Activated CD4-positive, alpha-beta T cell treated with anti-CD3 and anti-CD28 coated beads for 36 hours (primary cell): ENCODE measurements at places on chromosomes 11 and 22. TPM values are rescaled to one million over a fixed set of nuclear protein-coding genes. Genes with fewer than 3 reads are reported as not detected.

Gene USH1C
- total RNA-seq, result not detected

Gene MIAT
- total RNA-seq, result 19.7 TPM

Gene MUC6
- total RNA-seq, result not detected

Gene SLC5A4
- not detected for total RNA-seq

Gene KREMEN1
- 0.11 TPM for total RNA-seq

Gene SAA2
- not detected for total RNA-seq

Gene CDKN1C
- 0.53 TPM for total RNA-seq

Gene PDE3B
- 25.8 TPM for total RNA-seq

Gene NFAM1
- total RNA-seq, result 0.11 TPM

Gene ACCS
- total RNA-seq, result 7.2 TPM

DNA sequence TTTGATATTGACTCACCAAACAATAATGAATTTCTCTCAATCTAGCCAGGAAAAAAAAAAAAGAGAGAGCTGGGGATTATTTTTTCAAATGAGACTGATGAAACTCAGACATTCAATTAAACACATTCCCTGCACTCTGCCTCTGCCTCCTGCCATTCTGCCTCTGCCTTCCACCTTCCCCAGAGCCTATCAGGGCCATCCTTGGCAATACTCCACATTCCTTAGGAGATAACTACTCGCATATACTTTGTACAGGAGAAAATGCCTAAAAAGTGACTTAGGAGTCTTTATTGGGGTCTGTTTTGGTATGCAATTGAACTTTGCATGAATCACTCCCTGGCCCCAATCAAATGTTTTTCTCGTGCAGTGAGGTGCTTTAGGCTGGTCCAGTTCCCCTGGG is 246.6 kb upstream of the PLET1 start:
- no peaks in the 10 kb centered on the region for H3K4me1 ChIP-seq
- peaks cover 2% of the 10 kb centered on the region for H3K27me3 ChIP-seq
- no peaks in the 10 kb centered on the region for H3K36me3 ChIP-seq
- no peak overlapping the region for H3K4me3 ChIP-seq
- no peak for DNase-seq

- H3K4me3 ChIP-seq, result no peak overlapping the region
- no peaks in the 10 kb centered on the region for H3K36me3 ChIP-seq
- H3K27ac ChIP-seq, result no peak overlapping the region
- no peaks in the 10 kb centered on the region for H3K4me1 ChIP-seq
- no peak for DNase-seq
Observed at GRCh38 chr11:59463190-59463641, 6.5 kb downstream of the OR4D6 start.

GRCh38 chr22:48629631-48630432 is 1197.8 kb downstream of the BRD1 start:
- H3K27ac ChIP-seq, result no peak overlapping the region
- H3K27me3 ChIP-seq, result peaks cover 3% of the 10 kb centered on the region
- no peaks in the 10 kb centered on the region for H3K36me3 ChIP-seq
- no peak overlapping the region for H3K4me3 ChIP-seq

DNA sequence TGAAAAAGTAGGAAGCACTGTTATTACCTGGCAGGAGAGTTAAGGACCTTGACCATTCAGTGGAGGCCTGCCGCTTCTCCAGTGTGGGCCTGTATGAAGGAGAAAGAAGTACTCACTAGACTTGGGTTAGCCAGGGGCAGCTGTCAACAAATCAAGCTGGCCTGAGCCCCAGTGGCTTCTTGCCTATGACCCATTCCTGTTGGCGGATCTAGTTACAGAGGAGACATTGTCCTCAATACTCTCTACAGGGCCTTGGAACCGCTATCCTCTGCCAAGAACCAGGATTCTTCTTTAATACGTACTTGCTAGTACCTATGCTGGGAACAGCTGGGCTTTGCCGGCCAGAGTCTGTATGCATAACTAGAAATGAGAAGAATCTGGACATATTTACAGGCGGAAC is 68.1 kb downstream of the ALX4 start:
- H3K27me3 ChIP-seq, result no peaks in the 10 kb centered on the region
- H3K4me1 ChIP-seq, result no peaks in the 10 kb centered on the region
- H3K4me3 ChIP-seq, result no peak overlapping the region
- no peak for DNase-seq
- H3K27ac ChIP-seq, result no peak overlapping the region

- peaks cover 31% of the 10 kb centered on the region for H3K27me3 ChIP-seq
- H3K36me3 ChIP-seq, result no peaks in the 10 kb centered on the region
- no peak overlapping the region for H3K4me3 ChIP-seq
- no peaks in the 10 kb centered on the region for H3K4me1 ChIP-seq
- no peak overlapping the region for H3K27ac ChIP-seq
Observed at GRCh38 chr11:125262194-125262829, 97.8 kb downstream of the PKNOX2 start.

DNA sequence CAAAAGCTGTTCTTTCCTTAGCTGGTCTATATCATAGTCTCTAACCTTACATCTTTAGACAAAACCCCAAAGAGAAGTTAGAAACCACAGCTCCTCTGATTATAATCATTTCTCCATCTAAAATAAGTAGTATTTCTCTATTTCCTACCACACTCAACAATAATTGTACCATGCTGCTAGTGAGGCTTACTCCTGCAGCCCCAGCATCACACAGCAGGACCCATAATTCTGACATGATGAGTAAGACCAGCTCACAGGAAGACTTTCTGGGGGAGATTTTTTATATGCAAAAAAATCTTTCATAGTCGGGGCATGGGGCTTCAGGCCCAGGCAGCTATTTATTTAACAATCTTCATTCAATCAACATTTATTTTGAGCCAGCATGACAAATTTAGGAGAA is 441.6 kb downstream of the DYNC2H1 start:
- no peak for DNase-seq
- no peaks in the 10 kb centered on the region for H3K27me3 ChIP-seq
- no peaks in the 10 kb centered on the region for H3K36me3 ChIP-seq
- H3K4me1 ChIP-seq, result no peaks in the 10 kb centered on the region

- no peak for DNase-seq
- H3K27ac ChIP-seq, result no peak overlapping the region
- no peak overlapping the region for H3K4me3 ChIP-seq
- peaks cover 11% of the 10 kb centered on the region for H3K36me3 ChIP-seq
Observed at GRCh38 chr11:128814856-128815705, 52.0 kb downstream of the KCNJ1 start.

DNA sequence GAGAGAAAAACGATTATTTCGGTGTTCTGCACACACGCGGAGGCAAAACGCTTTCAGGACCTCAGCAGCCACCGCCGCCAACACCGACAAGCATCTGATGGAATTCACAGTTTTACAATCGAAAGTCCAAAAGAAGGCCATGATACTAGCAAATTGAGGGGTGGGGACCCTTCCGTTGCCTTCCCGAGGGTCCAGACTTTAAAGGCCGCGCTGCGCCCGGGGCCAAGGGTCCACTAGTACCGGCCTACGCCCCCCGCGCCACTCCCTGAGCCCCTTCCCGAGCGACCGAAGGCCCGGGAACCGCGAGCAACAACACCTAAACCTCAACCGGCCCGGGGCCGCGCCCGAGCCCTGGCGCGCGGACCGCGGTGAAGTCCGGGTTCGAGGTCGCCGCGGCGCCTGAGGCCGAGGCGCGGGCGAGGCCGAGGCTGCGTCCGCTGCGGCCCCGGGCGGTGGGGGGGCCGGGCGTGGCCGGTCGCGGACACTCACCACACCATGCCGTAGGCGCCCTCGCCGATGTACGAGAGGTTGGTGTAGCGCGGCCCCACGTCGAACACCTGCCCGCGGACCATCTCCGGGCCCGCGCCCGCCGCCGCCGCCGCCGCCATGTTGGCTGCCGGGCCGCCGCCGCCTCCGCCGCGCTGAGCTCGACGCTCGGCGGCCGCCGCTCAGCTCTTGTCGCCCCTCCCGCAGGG is 465 bp downstream of the MAPK1 start:
- peaks cover 2% of the 10 kb centered on the region for H3K27me3 ChIP-seq
- H3K4me3 ChIP-seq, result peak overlapping the region; percentile 93
- peaks cover 22% of the 10 kb centered on the region for H3K36me3 ChIP-seq
- H3K4me1 ChIP-seq, result peaks cover 45% of the 10 kb centered on the region
- peak; percentile 60 for DNase-seq

DNA sequence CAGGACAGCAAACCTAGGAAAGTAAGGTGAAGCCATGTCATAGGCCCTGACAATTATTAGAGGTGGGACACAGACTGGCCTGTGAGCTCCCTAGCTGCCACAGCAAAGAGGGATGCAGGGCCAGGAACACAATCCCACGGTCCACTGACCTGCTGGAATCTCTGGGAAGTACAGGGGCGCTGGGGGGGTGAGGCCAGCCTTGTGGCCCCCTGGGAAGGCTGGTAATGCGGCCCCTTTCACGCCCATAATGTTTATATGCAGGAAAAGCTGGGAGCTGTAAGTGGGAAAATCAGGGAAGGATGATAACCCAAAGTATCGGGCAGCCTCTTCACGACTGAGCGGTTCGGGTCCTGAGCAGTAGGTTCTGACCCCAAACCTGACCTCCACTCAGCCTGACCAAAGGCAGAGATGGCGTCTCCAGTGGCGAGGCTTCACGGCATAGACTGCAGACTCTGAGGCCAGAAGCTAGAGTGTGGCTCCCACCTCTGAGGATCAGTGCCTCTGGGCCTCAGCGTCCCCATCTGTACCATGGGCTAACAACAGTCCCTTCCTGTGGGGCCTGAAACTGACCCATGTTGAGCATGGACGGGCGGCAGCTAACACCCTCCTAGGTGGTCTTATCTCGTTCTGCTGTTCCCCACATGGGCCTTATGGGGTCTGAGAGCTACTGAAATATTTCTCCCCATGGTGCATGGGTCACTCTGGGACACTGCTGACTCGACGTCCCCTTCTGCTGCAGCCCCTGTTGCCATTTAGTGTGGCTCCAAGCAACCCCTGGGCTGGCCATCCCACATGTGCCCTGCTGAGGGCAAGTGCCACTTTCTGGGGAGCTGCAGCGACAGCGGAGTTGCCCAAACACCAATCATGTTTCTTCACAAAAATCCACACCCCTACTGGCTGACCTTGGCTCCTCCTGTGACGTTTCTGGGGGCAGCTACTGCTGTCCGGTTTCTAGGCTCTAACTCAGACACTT is 101.8 kb downstream of the PHF21B start:
- H3K27me3 ChIP-seq, result peaks cover 16% of the 10 kb centered on the region
- H3K4me3 ChIP-seq, result no peak overlapping the region
- no peaks in the 10 kb centered on the region for H3K36me3 ChIP-seq
- no peaks in the 10 kb centered on the region for H3K4me1 ChIP-seq
- no peak for DNase-seq
- H3K27ac ChIP-seq, result no peak overlapping the region

- H3K4me3 ChIP-seq, result no peak overlapping the region
- H3K36me3 ChIP-seq, result no peaks in the 10 kb centered on the region
- peaks cover 4% of the 10 kb centered on the region for H3K4me1 ChIP-seq
- H3K27me3 ChIP-seq, result no peaks in the 10 kb centered on the region
- no peak for DNase-seq
- no peak overlapping the region for H3K27ac ChIP-seq
Observed at GRCh38 chr11:68946416-68947090, 34.2 kb downstream of the MRGPRD start.

- H3K4me1 ChIP-seq, result no peaks in the 10 kb centered on the region
- H3K27me3 ChIP-seq, result no peaks in the 10 kb centered on the region
- H3K27ac ChIP-seq, result no peak overlapping the region
- no peak for DNase-seq
- peaks cover 9% of the 10 kb centered on the region for H3K36me3 ChIP-seq
- no peak overlapping the region for H3K4me3 ChIP-seq
Observed at GRCh38 chr22:38239101-38239761, 33.6 kb downstream of the TMEM184B start.

GRCh38 chr11:30254307-30255298 is 23.8 kb downstream of the FSHB start:
- H3K27ac ChIP-seq, result no peak overlapping the region
- DNase-seq, result no peak
- peaks cover 2% of the 10 kb centered on the region for H3K27me3 ChIP-seq
- H3K4me1 ChIP-seq, result peaks cover 4% of the 10 kb centered on the region
- H3K36me3 ChIP-seq, result no peaks in the 10 kb centered on the region

- no peak for DNase-seq
- peaks cover 49% of the 10 kb centered on the region for H3K36me3 ChIP-seq
- H3K4me3 ChIP-seq, result no peak overlapping the region
- H3K27me3 ChIP-seq, result no peaks in the 10 kb centered on the region
- peak overlapping the region; percentile 76 for H3K27ac ChIP-seq
Observed at GRCh38 chr11:67490727-67491065, 7.9 kb downstream of the AIP start.

DNA sequence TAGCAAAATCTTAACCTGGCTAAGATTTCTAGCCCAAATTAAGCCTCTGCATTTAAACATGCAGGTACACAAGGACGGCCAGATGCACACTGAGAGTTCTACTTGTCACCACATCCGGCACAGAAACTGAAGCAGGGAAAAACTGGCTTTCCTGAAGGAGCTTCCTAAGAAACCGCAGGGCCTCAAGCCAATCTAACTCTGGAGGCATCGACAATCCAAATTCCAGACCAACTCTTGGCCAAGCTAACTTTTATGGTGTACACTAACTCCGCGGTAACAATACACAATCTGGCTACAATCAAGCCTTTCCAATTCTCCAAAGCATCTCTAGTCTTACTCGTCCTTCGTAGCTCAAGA is 1.2 kb downstream of the MSANTD2 start:
- peak overlapping the region; percentile 84 for H3K27ac ChIP-seq
- H3K4me3 ChIP-seq, result peak overlapping the region; percentile 83
- peaks cover 39% of the 10 kb centered on the region for H3K4me1 ChIP-seq
- no peaks in the 10 kb centered on the region for H3K27me3 ChIP-seq
- DNase-seq, result no peak

GRCh38 chr11:21552911-21553310 is 640.0 kb upstream of the ANO5 start:
- no peaks in the 10 kb centered on the region for H3K4me1 ChIP-seq
- no peak overlapping the region for H3K27ac ChIP-seq
- H3K36me3 ChIP-seq, result no peaks in the 10 kb centered on the region
- H3K4me3 ChIP-seq, result no peak overlapping the region

- H3K27ac ChIP-seq, result no peak overlapping the region
- H3K4me3 ChIP-seq, result no peak overlapping the region
- no peaks in the 10 kb centered on the region for H3K36me3 ChIP-seq
Observed at GRCh38 chr11:109680127-109680526, 258.1 kb downstream of the C11orf87 start.

GRCh38 chr11:33819278-33820035 is 45.1 kb upstream of the FBXO3 start:
- H3K4me1 ChIP-seq, result no peaks in the 10 kb centered on the region
- H3K4me3 ChIP-seq, result no peak overlapping the region
- peaks cover 22% of the 10 kb centered on the region for H3K27me3 ChIP-seq
- no peak overlapping the region for H3K27ac ChIP-seq
- DNase-seq, result no peak
- H3K36me3 ChIP-seq, result no peaks in the 10 kb centered on the region

DNA sequence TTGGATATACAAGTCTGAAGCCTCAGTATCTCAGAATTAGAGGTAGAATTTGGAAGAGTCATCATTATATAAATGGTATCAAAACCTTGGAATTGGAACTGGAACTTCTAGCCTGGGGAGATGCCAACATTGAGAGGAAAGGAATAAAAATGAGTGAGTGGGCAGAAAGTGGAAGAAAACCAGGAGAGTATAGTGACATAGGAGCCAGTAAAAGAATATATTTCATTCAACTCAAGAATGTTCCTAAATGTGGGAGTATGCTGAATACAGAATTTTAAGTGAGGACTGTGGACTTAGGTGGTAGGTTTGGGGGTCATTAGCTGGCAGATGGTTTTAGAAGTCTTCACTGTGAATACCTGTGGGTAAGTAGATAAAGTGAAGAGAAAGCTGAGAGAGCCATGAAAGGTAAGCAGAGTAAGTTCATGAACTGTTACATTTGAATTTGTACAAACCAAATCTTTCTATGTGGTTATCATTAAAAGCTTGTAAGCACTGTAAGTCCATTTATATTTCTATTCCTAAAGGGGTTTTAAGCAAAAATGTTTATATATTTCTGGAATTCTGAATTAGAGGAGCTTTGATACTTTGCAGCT is 60.2 kb downstream of the PDHX start:
- H3K27ac ChIP-seq, result no peak overlapping the region
- peaks cover 39% of the 10 kb centered on the region for H3K36me3 ChIP-seq
- no peaks in the 10 kb centered on the region for H3K27me3 ChIP-seq
- no peak for DNase-seq
- no peak overlapping the region for H3K4me3 ChIP-seq
- peaks cover 13% of the 10 kb centered on the region for H3K4me1 ChIP-seq
